ENCODE measurements at places on chromosomes 2 and 18.

DNA sequence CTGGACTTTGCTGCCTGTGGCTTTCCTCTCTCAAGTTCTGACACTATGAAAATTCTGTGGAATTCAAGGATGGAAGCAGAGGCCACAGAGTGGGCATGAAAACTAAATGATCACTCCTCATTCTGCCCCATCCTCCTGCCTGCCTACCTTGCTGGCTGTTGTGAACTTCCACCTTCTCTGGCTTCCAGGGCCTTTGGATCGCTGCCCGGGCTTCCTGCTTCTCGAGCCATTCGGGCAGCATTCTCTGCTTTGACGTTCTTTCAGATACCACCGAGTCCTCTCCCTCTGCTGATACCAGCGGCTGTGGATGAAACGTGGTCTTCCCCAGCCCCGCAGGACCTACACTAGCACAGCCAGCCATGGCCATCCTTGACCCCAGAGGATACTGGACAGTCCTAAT is 327.7 kb upstream of the SLC14A2 start:
- DNase-seq, result no peak

- no peak for DNase-seq
Measured at GRCh38 chr2:174824068-174824467, 59.8 kb upstream of the CHRNA1 start.

DNA sequence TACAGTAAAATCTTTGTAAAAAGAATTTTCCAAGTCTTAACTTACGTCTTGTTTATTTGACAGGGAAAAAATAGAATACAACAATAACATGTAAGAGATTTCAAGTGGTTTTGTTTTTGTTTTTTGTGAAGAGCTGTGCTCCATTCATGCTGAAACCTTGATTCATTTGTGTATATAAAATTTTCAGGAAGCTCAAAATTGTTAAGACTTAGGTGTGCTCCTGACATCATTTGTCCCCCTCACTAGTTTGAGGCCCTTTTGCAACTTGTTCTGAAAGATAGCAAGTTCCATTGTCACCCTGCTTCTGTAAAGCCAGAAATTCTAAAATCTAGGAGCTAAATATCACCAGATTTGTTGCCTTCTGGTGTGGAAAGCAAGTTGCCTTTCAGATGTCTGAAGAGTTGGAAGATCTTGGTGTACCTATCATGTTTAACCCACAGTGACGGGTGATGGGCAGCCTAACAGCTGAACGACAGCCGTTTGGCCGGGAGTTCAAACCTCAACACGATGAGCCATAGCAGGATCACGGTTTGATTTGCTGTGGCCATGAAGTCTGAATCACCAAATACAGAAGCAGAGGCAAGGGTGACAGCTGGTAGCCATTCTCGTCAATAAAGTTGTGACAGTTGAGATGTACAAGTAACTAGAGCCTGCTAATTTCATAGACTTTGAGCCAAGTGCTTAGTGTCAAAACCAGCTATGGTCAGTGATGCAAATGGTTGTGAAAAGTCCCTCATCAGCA is 205.5 kb upstream of the SP5 start:
- no peak for DNase-seq

- peak; percentile 38 for DNase-seq
Measured at GRCh38 chr2:74530239-74531187, 780 bp downstream of the HTRA2 start.

GRCh38 chr18:21254576-21254975 is 12.5 kb downstream of the GREB1L start:
- no peak for DNase-seq

GRCh38 chr18:23470620-23471387 is 17.7 kb downstream of the RIOK3 start:
- no peak for DNase-seq

GRCh38 chr2:105797298-105797819 is 52.6 kb downstream of the NCK2 start:
- DNase-seq, result no peak

GRCh38 chr2:151869291-151869690 is 41.1 kb upstream of the ARL5A start:
- DNase-seq, result no peak

GRCh38 chr2:208039376-208040110 is 14.2 kb upstream of the PLEKHM3 start:
- no peak for DNase-seq

DNA sequence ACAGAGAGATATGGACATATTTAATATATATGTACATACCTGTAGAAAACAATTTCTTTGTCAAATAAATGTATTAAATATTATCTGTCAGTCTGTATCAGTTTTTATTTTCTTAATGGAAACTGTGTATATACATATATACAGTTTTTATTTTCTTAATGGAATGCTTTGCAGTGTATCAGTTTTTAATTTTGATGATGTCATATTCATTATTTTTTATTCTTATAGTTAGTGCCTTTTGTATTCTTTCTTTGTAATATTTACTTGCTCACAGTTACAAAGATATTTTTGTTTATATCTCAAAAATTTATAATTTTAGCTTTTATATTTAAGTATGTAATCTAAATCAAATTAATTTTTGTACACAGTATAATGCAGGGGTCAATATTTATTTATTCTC is 20.6 kb downstream of the KCNH7 start:
- DNase-seq, result no peak

GRCh38 chr2:12615509-12615908 is 101.2 kb upstream of the TRIB2 start:
- DNase-seq, result no peak

DNA sequence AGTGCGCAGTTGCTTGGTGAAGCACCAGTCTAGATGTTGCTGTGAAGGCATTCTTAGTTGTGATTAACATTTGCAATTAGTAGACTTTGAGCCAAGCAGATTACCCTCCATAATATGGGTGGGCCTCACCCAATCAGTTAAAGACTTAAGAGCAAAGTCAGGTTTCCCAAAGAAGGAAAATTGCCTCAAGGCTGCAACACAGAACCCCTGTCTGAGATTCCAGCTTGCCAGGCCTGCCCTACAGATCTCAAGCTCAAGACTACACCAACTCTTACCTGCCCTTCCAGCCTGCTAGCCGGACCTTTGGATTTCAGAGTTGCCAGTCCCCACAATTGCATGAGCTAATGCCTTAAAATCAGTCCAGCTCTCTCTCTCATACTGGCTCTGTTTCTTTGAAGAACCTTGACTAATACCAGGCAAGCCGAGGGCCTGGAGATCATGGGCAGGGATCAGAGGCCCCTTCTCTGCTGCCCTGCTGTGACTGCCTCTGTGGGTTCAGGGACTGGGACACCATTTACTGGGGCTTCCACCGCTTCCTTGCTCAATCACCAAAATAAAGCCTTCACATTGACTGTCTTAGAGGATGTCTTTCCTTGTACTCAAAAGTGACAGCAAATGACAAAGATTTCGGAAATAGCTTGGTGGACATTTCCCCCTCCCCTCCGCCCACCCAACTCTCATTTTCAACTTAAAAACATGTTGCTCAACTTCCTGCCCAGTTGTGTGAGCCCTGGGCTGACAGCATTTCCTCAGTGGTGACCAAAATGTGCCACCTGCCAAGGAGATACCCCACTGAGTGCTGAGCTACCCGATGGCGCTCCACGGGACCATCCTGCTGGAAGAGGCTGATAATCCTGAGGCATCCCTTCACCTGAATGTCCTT is 86.7 kb downstream of the GALNT14 start:
- peak; percentile 59 for DNase-seq

DNA sequence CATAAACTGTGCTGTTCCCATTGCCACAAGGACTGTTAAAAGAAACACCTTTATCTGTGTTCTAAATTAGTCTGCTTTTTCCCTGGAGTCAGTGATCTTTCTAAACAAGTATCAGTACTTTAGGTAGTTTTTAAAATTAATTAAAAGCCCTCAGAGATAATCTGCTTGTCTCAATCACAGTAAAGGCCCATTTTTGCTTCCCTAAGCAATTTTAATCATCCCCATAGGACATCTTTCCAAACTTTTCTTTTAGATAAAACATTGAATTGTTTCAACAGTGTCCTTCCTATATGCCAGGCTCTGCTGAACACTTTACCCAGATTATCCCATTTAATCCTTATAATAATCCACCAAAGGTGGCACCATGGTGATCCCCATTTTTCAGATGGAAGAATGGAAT is 3.9 kb downstream of the ERICH2 start:
- no peak for DNase-seq

GRCh38 chr18:45171679-45172191 is 443.5 kb upstream of the SLC14A2 start:
- DNase-seq, result no peak

DNA sequence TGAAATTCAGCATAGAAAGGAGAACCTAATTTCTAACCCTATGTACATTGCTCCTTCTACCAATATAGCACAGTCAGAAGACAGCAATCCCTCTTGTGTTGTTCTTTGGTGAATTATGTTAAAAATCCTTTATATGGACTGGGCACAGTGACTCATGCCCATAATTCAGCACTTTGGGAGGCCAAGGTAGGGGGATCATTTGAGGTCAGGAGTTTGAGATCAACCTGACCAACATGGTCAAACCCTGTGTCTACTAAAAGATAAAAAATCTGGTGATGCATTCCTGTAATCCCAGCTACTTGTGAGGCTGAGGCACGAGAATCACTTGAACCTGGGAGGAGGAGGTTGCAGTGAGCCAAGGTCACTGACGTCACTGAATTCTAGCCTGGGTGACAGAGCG is 195.6 kb downstream of the TMX3 start:
- DNase-seq, result no peak

DNA sequence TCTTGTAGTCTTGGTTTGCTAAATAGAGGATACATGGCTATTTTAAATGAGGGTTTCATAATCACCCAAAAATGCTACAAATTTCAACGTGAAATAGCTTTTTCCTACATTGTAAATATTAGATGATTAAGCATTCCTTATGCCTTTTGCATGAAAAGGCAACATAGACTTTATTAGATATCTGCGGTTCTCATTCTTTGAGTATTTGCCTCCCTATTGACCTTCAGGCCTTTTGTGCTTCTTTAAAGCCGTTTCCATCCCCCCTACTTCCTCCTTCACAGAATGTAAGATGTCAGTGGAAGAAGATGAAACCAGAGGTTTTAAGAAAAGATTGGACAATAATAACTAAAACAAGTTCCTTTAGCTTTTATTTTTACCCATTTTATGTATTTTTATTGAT is 144.1 kb downstream of the UBE2E3 start:
- DNase-seq, result no peak

DNA sequence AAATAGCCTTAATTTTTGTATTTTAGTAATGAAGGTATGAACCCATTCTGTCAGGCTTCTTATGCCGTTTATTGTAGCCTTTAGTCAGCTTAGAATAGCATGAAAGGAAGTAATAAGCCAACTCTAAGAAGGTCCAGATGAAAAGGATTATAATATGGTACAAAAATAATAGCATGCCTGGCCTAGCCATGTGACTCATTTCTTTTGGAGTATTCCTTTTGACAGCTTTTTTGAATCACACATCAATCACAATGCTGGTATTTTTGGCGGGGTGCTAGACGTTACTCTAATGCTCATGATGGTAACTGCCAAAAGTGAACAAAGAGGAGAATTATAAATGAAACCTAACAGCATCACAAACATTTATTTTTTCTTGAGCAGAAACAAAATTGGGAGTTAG is 19.9 kb downstream of the FMNL2 start:
- no peak for DNase-seq

GRCh38 chr2:767440-767839 is 90.2 kb upstream of the TMEM18 start:
- DNase-seq, result no peak

- peak; percentile 7 for DNase-seq
Measured at GRCh38 chr2:9092383-9093282, 89.1 kb upstream of the MBOAT2 start.

- no peak for DNase-seq
Measured at GRCh38 chr18:54030434-54030833, 194.0 kb downstream of the MBD2 start.

GRCh38 chr18:68172842-68173549 is 541.9 kb downstream of the TMX3 start:
- no peak for DNase-seq

- no peak for DNase-seq
Measured at GRCh38 chr18:3074087-3074486, 61.1 kb upstream of the LPIN2 start.

DNA sequence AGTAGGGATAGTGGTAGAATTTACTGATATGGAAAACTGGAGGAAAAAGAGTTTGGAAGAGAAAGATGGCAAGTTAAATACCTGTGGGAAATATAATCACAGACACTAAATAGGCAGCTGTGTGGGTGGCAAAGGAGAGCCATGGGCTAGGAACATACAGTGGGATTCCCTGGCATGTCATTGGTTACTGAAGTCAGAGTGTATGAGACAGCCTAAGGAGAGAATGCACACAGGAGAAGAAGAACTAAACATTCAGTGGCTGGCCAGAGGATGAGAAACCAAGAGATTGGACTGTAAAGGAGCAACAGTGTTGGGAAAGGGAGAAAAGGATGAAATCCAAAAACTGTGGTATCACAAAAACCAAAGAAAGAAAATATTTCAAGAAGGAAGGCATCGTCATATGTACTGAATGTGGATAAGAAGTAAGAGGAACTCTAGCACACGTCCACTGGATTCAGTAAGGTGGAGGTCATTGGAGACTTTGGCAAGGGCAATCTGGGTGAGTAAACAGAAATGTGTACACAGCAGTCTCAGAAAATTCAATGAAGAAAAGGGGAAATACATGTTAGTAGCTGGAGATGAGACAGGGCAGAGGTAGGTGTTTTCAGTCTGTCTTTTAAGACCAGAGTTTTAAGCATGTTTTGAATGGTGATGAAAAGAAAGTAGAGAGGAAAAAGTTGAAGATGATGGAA is 83.3 kb downstream of the SPIRE1 start:
- DNase-seq, result no peak

DNA sequence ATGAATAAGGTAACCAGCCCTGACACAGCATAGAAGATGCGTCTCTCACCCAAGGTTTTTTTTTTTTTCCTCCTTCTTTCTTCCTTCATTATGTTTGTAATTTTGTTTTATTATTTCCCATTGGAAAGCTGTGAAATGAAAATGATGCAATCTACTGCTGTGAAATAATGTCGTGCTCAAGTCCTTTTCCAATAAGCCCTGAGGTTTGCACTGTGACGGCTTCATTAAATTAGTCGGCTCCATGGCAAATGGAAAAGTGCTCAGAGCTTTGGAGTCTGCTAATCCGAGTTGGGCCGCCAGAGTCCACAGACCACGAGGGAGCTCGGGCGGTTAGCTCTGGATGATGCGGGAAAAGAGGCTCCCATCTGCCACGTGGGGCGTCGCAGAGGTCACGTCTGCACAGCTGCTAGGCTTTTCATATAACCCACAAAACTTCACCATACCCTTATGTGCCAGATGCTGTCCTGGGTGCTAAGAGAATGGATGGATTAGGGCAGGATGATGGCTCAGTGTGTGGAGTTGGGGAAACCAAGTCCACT is 92.3 kb upstream of the CAPN13 start:
- no peak for DNase-seq

Measured in inflammatory macrophage treated with lipopolysaccharide for 1 hour (primary cell).